Uterus (tissue), 4 donors: ENCODE measurements at places on chromosomes 11 and 22.

DNA sequence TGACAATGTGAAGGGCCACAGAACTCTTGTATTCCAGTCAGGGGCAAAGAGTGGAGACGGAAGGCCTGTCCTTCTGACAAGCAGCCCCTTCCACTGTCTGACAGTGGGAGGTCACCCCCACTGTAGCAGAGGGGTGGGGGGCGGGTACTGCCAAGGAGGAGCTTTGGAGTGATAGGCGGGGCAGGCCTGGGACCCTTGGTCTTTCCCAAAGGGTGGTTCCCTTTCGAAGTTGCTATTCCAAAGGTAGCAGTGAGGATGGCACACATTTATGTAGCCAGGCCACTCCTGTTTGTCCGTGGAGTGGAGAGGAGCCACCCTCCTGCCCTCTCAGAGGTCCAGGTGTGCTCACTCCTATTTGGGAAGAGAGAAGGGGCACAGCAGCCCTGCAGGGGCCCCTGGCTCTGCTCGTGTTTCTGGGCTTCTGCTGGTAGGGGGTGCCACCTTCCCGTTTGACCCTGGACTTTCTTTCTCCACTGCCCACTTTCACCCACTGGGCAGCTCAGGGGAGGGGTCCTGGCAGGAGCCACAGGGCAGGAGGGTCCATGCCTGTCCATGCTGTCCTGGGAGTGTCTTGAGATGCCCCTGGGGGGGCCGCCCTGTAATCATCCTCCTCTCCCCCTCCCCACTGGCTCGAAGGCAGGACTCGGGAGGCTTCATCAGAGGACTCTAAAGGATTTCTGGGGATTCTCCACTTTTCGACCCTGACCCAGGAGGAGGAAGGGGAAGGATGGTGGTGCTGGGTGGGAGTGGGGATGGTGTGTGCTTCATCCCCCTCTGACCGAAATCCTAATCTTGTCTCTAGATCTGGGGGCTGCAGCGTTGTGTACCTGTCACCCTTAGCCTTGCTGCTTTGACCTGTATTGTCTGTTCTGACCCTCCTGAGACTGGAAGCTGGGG lies 994 bp downstream of the TAGLN start:
- H3K4me3 ChIP-seq = peak overlapping the region; percentile 58
- no peaks in the 10 kb centered on the region for H3K36me3 ChIP-seq
- peak overlapping the region; percentile 98 for H3K27ac ChIP-seq
- peaks cover 10% of the 10 kb centered on the region for H3K4me1 ChIP-seq

- no peak overlapping the region for H3K4me3 ChIP-seq
- no peak for DNase-seq
- H3K36me3 ChIP-seq = no peaks in the 10 kb centered on the region
Observed at GRCh38 chr22:19759427-19760057, 1.0 kb upstream of the TBX1 start.

DNA sequence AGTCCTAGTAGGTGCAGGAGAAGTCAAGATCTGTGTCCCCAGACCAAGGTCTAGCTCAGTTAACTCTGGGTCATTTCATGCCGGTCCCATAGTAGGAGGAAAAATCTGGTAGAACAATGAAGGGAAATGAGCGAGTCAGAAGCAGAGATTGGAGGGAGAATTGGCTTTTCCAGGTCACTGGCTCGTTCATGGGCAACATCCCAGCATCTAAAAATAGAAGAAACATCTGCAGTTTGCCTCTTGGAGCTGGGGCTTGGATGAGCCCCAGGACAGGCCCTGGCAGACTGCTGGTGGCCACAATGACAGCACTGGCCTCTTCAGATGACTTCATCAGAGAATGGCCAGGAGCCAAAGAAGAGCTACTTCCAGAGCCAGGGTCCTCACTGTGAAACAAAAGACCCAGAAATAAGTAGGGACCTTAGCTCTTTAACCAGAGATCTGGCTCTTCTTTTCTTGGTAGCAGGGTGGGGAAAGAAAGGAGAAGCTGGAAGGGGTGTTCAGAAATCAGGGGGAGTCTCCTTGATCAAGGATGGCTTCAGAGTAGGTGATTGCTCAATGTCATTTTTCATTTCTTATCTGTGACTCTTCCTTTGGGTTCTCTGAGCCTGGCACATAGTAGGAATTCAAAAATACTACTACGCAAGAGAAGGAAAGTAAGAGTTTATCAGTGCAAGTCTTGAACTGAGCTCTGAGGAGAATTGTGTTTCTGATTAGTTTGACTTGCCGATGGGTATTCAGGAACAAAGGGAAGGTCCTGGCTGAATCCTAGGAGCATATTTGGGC lies 102.6 kb downstream of the TMPRSS5 start:
- no peaks in the 10 kb centered on the region for H3K27me3 ChIP-seq
- H3K4me1 ChIP-seq = no peaks in the 10 kb centered on the region
- no peak overlapping the region for H3K27ac ChIP-seq
- no peak overlapping the region for H3K4me3 ChIP-seq

GRCh38 chr11:68939583-68940555 lies 36.2 kb downstream of the IGHMBP2 start:
- H3K4me1 ChIP-seq = peaks cover 15% of the 10 kb centered on the region
- H3K27me3 ChIP-seq = no peaks in the 10 kb centered on the region
- no peak overlapping the region for H3K27ac ChIP-seq
- DNase-seq = no peak
- no peak overlapping the region for H3K4me3 ChIP-seq

- peaks cover 10% of the 10 kb centered on the region for H3K4me1 ChIP-seq
- no peaks in the 10 kb centered on the region for H3K36me3 ChIP-seq
- H3K27me3 ChIP-seq = no peaks in the 10 kb centered on the region
Observed at GRCh38 chr11:46559815-46560214, 34.0 kb downstream of the AMBRA1 start.

DNA sequence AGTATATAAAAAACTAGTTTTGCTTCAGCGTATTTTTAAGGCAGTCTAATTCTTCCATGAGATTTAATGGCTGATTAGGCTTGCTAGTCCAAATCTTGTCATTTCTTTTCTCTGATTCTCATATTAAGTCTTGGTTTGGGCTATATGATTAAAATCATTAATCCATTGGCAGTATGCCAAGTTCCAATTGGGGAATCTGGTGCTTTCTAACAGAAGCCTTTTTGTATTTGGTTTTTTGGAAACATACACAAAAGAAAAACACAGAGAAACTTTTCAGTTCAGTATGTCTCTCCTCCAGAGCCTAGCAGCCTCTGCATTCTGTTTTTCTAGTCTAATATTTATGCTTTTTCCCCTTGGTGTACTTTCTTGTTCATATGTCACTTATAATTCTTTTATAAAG lies 37.9 kb downstream of the SWAP70 start:
- no peak overlapping the region for H3K4me3 ChIP-seq
- H3K27me3 ChIP-seq = no peaks in the 10 kb centered on the region
- H3K36me3 ChIP-seq = no peaks in the 10 kb centered on the region
- H3K4me1 ChIP-seq = no peaks in the 10 kb centered on the region

DNA sequence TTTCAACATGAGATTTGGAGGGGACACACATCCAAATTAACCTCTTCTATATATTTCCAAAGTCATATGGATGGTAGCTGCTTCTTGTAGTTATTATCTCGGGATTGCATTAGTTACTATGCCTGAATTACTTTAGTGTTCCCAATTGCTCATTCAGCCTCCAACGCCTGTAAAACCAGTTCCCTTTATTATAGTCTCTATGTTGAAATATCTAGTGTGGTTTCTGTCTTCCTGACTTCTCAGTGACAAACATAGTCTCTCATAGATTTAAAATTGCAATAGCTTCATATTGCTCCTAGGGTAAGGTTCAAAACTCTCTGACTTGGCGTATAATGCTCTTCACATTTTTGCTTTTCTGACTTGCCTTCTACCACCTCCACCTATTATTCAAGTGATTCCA lies 366.4 kb downstream of the CASP12 start:
- H3K27me3 ChIP-seq = no peaks in the 10 kb centered on the region
- no peak overlapping the region for H3K27ac ChIP-seq
- H3K4me3 ChIP-seq = no peak overlapping the region
- no peak for DNase-seq
- H3K4me1 ChIP-seq = no peaks in the 10 kb centered on the region

GRCh38 chr11:89498845-89499448 lies 7.8 kb upstream of the NOX4 start:
- no peak overlapping the region for H3K4me3 ChIP-seq
- no peak for DNase-seq
- H3K27me3 ChIP-seq = no peaks in the 10 kb centered on the region
- no peaks in the 10 kb centered on the region for H3K36me3 ChIP-seq

GRCh38 chr22:37007651-37008050 lies 11.6 kb downstream of the TST start:
- H3K4me3 ChIP-seq = no peak overlapping the region
- H3K4me1 ChIP-seq = no peaks in the 10 kb centered on the region
- DNase-seq = no peak
- H3K27ac ChIP-seq = no peak overlapping the region
- no peaks in the 10 kb centered on the region for H3K36me3 ChIP-seq

GRCh38 chr11:10930972-10931760 lies 73.3 kb upstream of the ZBED5 start:
- H3K36me3 ChIP-seq = no peaks in the 10 kb centered on the region
- H3K27me3 ChIP-seq = no peaks in the 10 kb centered on the region
- peak; percentile 86 for DNase-seq
- no peaks in the 10 kb centered on the region for H3K4me1 ChIP-seq

DNA sequence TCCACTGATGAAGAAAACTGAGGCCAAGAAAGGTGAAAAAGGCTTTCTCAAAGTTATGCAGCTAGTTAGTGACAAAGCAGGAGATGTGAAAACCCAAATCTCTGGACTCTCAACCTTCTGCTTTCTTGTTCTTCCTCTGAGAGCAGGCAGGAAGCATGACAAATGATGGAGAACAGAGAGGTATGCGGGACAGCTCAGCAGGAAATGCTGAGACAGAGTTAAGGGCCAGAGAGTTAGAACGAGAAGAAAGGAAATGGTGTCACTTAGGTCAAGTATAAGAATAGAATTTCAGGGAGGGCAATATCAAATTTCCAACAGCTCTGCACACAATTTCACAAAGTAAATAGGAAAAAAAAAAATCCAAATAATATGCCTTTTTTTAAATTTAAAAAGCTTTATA lies 67.6 kb upstream of the ARHGAP42 start:
- no peak overlapping the region for H3K27ac ChIP-seq
- H3K36me3 ChIP-seq = no peaks in the 10 kb centered on the region
- H3K27me3 ChIP-seq = no peaks in the 10 kb centered on the region
- no peaks in the 10 kb centered on the region for H3K4me1 ChIP-seq
- no peak for DNase-seq
- H3K4me3 ChIP-seq = no peak overlapping the region

DNA sequence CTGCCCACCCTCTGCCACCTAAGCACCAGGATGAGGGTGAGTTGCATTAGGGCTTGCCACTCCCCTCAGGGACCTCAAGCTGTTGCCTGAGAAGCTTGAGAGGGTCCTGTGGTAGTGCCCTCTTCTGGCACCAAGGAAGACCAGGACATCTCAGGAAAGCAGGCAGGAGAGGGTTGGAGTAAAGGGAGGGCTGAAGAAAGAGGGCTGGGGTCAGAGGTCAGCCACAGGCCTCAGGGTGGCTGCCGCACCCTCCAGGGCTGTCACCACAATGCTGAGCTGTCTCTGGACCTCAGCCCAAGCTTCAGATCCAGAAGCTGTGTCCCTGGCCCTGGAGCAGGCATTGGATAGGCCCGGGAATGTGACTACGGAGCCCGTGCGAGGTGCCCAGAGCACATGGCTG lies 4.1 kb downstream of the SAC3D1 start:
- H3K27ac ChIP-seq = no peak overlapping the region
- H3K4me3 ChIP-seq = no peak overlapping the region
- H3K4me1 ChIP-seq = no peaks in the 10 kb centered on the region
- H3K27me3 ChIP-seq = no peaks in the 10 kb centered on the region
- DNase-seq = no peak

- no peaks in the 10 kb centered on the region for H3K4me1 ChIP-seq
- H3K27ac ChIP-seq = no peak overlapping the region
- H3K27me3 ChIP-seq = no peaks in the 10 kb centered on the region
- no peak for DNase-seq
- no peaks in the 10 kb centered on the region for H3K36me3 ChIP-seq
Observed at GRCh38 chr11:120288021-120288420, 37.1 kb upstream of the TLCD5 start.

DNA sequence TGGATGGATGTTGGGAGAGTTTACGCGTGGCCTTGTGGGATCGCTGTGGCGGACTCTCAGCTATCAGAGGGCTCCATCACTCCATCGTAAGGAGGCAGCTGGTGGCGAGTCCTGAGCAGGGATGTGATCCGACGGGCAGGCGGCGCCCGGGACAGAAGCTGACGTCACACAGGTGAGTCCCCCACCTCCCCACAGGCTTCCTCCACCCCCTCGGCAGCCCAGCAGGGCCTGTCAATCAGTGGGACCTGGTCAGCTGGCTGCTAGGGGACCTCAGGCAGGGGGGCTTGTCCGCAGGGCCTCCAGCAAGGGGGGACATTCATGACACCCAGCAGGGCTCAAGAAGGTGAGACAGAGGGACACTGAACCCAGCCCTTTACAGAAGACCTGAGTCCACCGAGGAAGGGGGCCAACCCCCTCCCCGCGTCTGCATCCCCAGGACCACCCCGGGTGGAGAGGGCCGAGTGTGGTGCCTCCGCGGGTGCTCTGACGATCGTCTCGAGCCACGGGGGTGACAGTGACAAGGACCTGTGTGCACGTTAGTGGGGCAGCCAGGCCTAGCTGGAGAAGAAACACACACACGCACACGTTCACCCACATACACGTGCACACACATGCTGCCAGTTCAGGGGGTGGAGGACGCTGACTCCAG lies 7.1 kb downstream of the HRAS start:
- no peak overlapping the region for H3K4me3 ChIP-seq
- H3K36me3 ChIP-seq = no peaks in the 10 kb centered on the region
- DNase-seq = peak; percentile 15
- H3K27ac ChIP-seq = no peak overlapping the region
- no peaks in the 10 kb centered on the region for H3K27me3 ChIP-seq

GRCh38 chr11:44290208-44290607 lies 19.7 kb downstream of the ALX4 start:
- no peak for DNase-seq
- no peak overlapping the region for H3K4me3 ChIP-seq
- H3K27ac ChIP-seq = no peak overlapping the region
- no peaks in the 10 kb centered on the region for H3K27me3 ChIP-seq
- H3K4me1 ChIP-seq = no peaks in the 10 kb centered on the region
- H3K36me3 ChIP-seq = no peaks in the 10 kb centered on the region

DNA sequence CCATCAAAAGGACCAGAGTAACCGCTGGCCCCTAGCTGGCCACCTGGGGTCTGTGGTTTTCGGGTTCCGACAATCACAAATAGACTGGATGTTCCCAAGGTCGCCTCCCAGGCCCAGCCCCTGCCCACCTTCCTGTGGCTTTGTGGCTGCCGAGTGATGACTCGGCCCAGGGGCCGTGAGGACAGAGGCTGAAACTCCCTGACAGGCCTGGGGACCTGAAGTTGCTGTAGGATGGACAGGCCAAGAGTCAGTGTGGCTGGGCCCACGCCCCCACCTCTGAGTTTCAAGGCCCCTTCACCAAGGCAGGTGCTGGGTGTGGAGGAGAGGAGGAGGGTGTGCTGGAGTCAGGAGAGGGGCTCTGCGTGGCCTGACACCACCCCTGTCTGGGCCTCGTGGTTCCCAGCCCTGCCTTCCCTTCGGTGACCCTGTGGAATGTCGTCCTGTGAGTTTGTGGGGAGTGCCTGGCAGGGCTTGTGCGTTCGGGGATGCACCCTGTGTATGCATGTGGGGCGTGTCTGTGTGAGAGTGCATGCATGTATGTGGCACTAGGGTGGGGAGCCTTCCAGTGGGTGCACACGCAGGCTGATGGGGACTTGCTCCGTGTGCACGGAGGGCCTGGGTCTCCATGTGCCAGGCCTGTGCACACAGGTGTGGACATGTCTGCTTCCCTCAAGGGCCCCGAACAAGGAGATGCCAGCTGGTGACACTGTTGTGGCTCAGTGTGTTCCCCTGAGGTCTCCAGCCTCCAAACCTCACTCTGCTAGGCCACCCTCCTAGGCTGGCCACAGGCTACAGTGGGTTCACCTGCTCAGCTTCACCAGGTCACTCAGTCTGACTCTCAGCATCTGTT lies 8.4 kb upstream of the MGAT3 start:
- DNase-seq = no peak
- H3K4me3 ChIP-seq = no peak overlapping the region
- H3K27me3 ChIP-seq = no peaks in the 10 kb centered on the region
- no peaks in the 10 kb centered on the region for H3K36me3 ChIP-seq
- H3K27ac ChIP-seq = no peak overlapping the region
